ENCODE measurements at places on chromosomes 16 and 17.

GRCh38 chr16:53844804-53845203 lies 140.8 kb downstream of the FTO start:
- DNase-seq: no peak

DNA sequence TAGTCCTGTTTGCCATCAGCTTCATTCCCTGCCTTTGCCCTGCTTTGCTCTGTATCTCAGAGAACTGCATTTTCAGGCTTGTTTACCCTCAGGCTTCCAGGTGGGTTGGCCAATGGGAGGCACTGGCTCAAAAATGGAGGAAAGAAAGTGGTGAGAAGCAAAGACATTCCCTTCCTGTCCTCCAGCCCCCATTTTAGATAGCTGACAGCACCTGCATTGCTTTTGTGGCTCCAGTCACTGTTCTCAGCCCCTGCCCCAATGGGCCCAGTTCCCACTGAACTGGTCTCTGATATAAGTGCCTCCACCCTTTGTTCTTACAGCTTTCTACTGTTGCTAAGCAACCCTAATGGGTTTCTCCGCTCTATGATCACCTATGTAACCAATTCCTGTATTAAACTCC lies 19.4 kb upstream of the SDK2 start:
- no peak for DNase-seq

GRCh38 chr17:49028271-49028670 lies 31.1 kb downstream of the IGF2BP1 start:
- DNase-seq: no peak

GRCh38 chr16:525123-525519 lies 2.4 kb upstream of the CAPN15 start:
- DNase-seq: no peak

DNA sequence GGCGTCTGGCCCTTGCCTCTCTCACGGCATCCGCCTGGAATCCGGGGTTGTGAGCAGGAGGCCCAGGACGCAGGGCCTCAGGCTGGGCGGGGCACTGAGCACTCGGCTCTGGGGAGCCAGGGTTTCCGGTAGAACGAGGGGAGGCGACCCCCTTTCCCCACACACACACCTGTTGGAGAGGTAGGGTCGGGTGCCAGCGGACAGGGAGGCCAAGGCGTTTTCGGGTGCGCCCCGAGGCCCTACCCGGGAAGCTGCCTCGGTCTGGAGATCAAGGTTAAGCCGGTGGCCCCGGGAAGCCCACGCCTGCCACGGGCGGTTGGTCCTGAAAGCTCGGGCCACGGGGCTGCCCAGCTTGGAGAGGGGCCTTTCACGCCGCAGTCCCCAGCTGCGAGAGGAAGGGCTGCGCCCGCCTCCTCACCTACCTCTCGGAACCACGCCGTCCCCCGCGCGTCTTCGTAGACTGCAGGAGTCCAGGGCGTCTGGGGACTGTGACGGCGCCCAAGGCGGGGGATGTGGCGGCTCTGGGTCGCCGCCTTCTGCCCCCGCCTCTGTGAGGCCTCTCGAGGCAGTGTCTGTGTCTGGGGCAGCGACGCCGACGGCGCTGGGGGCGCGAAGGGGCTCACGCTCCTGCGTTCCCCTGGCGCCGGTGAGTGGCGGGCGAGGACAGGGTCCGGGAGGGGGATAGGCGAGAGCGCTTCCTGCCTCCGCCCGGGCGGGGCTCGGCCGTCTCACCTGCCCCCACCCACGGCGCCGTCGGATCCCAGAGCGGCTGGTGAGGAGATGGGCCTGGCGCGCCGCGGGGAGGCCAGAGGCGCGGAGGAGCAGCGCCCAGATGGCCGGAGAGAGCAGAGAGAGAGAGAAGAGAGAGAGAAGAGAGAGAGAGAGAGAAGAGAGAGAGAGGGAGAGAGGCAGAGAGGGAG lies 20.3 kb upstream of the HOXB9 start:
- DNase-seq: peak; percentile 12

GRCh38 chr17:39194089-39194984 lies 3.1 kb downstream of the CACNB1 start:
- DNase-seq: no peak

DNA sequence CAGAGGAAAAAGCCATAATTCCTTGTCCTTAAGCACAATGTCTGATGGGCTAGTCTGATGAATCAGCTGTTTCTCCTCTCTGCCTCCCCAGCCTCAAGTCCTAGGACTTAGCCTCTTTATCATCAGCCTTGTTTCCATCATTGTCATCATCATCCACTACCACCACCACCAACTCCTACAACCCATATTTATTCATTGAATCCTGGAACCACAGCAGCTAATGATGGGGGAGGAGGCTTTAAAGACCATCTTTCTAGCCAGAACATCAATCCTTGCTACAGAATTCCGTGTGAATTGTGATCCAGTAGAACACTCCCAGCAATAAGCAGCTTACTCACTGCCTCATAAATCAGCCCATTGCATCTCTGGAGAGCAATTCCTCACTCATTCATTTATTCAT lies 97.6 kb upstream of the TMEM132E start:
- no peak for DNase-seq

DNA sequence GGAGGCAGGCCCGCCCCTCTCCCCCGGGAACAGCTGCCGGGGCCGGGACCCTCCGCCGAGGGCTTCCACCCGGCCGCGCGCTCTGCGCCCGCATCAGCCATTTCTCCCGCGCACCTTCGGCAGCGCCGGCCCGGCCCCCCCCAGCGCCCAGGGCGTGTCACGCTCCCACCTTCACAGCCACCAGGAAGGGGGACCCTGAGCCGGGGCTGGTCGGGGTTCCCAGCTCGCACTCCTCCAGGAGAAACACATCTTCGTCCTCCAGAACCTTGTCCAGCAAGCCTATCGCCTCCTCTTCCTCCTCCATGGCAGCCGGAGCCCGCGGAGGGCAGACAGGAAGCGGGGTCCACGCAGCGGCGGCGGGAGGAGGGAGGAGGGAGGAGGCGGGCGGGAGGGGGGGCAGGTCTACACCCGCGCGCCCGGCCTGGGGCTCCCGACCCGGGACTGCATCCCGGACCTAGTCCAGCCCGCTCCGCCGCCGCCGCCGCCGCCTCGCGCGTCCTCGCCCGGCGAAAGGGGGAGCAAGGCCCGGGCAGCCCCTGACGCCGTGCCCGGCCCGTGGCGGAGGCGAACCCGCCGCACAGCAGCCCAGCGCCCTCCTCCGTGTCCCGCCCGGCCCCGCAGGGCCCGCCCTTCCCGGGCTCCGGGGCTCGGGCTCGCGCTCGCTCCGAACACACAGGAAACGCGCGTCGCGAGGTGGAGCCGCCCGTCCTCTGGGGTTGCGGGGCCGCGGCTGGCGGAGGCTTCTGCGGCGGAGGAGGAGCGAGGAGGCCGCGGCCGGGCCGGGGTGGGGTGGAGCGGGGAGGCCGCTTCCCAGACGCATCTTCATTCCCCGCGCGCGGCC lies 70.8 kb downstream of the ABR start:
- peak; percentile 58 for DNase-seq

GRCh38 chr17:36060816-36061215 lies 3.3 kb upstream of the CCL18 start:
- DNase-seq: no peak

GRCh38 chr16:2810651-2811050 lies 6.4 kb upstream of the PRSS21 start:
- DNase-seq: no peak

DNA sequence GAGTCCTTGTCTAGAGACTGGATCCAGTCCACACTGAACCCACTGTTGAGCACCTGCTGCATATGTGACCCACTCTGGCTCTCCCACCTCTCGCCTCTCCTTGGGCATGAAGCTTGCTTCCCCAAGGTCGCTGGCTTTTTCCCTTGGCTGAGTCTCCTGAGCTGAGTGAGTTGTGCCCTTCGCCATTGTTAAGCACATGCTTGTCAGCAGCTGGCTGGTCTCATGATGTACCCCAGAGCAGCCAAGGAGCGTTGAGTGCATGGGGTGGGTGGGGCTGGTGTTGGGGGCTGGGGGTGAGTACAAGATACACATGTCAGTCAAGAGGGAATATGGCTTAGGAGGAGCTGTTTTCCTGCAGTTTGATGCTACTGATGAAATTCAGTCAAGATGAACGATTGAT lies 165.6 kb downstream of the SNX29 start:
- no peak for DNase-seq

GRCh38 chr16:62060089-62060488 lies 23.9 kb upstream of the CDH8 start:
- DNase-seq: no peak

DNA sequence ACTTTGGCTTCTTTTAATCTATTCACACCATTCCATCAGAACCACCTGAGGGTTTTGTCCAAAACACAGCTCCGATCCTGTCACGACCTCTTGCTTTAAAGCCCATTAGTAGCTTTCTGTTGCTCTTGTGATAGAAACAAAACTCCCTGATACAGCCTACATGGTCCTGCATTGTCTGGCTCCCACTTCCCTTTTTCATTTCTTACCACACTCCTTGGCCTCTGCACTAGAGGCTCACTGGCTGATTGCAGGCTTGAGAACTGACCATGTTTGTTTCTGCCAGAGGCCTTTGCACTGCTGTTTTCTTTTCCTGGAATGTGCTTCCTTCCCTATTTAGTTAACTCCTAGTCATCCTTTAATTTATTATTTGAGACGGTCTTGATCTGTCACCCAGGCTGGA lies 23.7 kb downstream of the IST1 start:
- no peak for DNase-seq

GRCh38 chr16:27558932-27559331 lies 9.0 kb downstream of the KATNIP start:
- no peak for DNase-seq

GRCh38 chr16:4217204-4218131 lies 24.4 kb downstream of the SRL start:
- DNase-seq: no peak

DNA sequence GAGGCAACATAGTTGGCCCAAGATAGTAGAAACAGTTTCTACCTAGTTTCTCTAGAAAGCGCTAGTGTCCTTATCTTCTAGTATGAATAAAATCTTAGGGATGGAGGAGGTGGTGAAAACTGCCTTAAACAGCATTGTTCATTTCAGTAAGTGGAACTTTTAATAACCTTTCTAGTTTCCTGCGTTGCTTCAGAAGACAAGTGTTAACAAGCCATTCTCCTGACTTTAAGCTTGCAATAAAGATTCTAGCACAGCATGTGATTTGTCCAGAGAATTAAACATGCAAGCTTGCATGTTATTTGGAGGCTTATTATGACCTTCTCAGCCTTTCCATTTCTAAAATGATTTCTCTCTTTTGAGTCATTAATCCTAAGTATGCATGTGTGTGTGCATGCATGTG lies 72.3 kb downstream of the TANGO6 start:
- no peak for DNase-seq

DNA sequence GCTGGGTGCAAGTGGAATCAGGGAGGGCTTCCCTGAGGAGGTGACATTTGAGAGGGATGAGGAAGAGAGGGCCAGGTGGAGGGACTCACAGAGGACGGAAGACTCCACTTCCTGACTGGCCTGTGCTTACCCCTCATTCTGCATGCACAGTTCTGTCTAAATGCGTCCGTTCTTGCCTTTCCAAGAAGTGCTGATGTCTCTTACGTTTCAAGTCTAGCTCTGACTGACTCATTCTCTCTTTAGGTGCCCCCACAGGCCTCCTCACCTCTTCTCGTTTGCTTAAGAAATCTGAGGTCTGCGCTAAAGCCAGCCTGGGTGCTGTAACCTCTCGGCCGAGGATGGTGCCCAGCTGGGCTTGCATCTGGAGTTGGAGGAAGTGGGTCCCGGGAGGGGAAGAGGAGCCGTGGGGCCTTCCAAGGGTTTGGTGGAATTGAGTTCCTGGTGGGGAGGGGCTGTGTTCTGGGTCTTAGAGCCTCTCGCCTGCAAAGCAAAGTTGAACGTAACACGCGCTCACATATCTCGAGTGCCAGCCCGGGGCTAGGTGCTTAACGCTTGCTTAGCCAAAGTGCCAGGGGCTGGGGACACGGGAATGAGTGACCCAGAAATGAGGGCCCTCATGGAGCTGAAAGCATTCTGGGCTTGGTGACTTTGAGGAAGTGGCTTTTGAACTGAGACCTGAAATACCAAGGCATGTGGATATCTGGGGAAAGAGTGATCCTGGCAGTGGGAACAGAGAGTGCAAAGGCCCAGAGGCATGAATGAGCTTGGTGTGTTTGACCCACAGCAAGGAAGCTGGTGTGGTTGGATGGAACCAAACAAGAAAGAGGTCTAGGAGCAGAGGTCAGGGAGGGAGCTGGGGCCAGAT lies 4.8 kb downstream of the IL4R start:
- peak; percentile 51 for DNase-seq

DNA sequence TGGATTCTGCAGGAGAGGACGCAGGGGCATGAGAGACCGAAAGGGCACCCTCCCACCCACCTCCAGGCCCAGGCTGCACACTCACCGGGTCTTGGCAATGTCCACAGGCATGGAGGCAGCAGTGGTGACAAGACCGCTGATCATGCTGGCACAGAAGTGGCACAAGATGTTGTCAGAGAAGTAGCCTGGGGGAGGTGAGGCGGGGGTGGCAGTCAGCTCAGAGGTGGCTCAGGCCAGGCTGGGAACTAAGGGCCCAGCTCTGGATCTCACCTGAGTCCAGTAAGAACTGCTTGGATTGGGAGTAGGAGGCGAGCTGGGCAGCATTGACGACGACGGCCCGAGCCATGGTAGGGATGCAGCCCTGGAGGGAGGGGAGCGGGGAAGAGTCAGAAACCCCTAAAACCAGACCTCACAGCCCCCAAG lies 1.8 kb downstream of the SLC25A11 start:
- DNase-seq: no peak

GRCh38 chr16:51734220-51734619 lies 583.1 kb upstream of the SALL1 start:
- no peak for DNase-seq

DNA sequence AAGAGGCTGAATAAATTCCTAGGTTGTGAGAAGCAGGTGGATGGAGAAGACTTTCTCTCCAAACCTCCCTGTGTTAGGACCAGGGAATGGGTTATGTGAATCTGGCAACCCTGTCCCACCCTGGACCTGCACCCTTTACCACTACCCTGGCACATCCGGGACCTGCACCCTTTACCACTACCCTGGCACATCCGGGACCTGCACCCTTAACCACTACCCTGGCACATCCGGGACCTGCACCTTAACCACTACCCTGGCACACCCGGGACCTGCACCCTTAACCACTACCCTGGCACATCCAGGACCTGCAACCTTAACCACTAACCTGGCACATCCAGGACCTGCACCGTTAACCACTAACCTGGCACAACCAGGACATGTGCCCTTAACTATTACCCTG lies 207.0 kb upstream of the CACNG3 start:
- no peak for DNase-seq

GRCh38 chr17:6471531-6472465 lies 27.5 kb downstream of the PIMREG start:
- no peak for DNase-seq

GRCh38 chr17:39757931-39758873 lies 20.5 kb downstream of the GRB7 start:
- no peak for DNase-seq

Measured in stimulated activated CD4-positive, alpha-beta T cell treated with anti-CD3 and anti-CD28 coated beads, Interleukin-1b, Interleukin-23, amount 100 ng/mL, for 4 hours (primary cell).